ENCODE measurements at places on chromosomes 2 and 18. TPM values are rescaled to one million over a fixed set of nuclear protein-coding genes. Genes with fewer than 3 reads are reported as not detected.

DNA sequence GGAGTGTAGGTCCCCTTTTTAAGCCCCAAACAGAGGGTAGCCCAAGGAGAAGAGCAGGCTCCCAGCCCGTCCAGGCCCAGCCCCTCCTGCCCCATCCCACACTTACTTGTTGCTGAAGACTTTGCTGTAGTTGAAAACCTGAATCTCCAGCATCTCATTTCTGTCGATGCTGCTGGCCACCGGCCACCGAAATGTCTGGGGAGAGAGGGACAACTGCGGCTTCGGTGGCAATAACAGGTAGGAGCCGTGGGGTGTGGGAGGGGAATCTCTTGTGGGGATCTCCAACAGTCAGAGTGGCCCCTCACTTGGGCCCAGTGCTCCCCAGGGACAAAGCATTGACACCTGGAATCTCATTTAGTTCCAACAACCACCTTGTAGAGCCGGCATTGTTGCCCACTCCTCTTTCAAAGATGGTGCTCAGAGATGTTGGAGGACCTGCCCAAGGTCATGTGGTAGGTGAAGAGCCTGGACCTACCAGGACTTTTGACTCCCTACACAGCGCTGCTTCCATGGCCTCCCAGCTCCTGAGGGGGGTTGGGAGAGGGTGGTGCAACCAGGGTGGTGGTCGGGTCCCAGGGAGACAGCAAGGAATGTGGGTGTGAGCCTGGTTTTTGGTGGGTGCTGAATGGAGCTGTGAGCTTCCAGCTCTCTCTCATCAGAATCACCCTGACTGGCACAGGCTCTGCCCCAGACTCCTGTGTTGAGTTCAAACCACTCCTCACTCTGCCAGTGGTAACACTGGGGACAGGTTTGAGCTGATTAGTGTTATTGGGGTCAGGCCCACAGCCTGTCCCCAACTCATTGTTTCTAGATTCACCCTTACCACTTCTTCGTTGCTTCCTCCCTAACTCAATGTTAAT lies 50.0 kb upstream of the OTOF start:
- no peak for DNase-seq

DNA sequence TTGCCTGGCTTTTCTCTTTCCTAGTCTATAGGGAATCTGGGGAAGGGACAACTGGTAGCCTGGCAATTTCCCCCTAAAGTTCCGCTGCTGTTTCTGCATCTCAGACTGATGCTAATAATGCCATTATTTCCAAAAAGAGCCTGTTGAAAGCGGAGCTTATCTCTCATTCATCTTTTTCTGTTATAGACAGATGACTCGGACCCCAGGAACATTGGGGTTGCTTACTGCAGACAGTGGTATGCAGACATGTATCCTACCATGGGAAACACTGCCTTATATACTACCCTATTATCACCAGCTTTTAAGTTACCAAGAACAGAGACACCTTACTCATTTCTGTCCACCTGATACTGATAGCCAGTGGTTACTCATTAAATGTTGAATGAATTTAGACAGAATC lies 15.3 kb downstream of the ETAA1 start:
- DNase-seq = no peak

GRCh38 chr2:60149176-60149575 lies 404.3 kb downstream of the BCL11A start:
- no peak for DNase-seq

- DNase-seq = no peak
Measured at GRCh38 chr18:63412953-63413352, 9.3 kb downstream of the VPS4B start.

DNA sequence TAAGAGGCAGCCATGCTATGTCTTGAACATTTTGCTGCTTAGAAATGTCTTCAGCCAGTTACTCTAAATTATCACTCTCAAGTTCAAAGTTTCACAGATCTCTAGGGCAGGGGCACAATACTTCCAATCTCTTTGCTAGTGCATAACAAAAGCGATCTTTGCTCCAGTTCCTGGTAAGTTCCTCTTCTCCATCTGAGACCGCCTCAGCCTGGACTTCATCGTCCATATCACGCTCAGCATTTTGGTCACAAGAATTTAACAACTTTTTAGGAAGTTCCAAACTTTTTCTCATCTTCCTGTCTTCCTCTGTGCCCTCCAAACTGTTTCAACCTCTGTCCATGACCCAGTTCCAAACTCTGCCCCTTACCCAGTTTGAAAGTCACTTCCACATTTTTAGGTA lies 8.8 kb upstream of the SLC35F5 start:
- DNase-seq = no peak

- DNase-seq = no peak
Measured at GRCh38 chr2:203490391-203490790, 44.7 kb downstream of the RAPH1 start.

The HOXD3 gene
- 19.2 TPM for total RNA-seq

The CLEC4F gene
- 0.34 TPM for total RNA-seq

The CKAP2L gene
- total RNA-seq = 2.4 TPM

The VIT gene
- 0.65 TPM for total RNA-seq
